Skin of body (tissue), 3 donors: ENCODE measurements at places on chromosomes 12 and 14. TPM values are rescaled to one million over a fixed set of nuclear protein-coding genes. Genes with fewer than 3 reads are reported as not detected.

- peak; percentile 9 for DNase-seq
These were observed 578 bp downstream of the DCAF5 start for GRCh38 chr14:69152181-69152901.

DNA sequence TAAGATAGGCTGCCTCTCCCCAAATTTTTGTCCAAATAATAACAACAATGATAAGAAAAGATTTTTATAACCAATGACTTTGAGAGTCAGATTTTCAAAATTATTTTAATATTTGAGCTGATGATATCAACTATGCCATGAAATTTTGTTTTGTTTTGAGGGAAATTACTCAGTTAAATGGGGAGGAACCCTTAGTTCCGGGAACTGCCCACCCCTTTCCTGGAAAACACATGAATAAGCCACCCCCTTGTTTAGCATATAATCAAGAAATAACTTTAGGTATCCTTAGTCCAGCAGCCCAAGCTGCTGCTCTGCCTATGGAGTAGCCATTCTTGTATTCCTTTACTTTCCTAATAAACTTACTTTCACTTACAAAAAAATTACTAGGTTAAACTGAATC, 61.4 kb downstream of the HMGA2 start:
- no peak for DNase-seq

DNA sequence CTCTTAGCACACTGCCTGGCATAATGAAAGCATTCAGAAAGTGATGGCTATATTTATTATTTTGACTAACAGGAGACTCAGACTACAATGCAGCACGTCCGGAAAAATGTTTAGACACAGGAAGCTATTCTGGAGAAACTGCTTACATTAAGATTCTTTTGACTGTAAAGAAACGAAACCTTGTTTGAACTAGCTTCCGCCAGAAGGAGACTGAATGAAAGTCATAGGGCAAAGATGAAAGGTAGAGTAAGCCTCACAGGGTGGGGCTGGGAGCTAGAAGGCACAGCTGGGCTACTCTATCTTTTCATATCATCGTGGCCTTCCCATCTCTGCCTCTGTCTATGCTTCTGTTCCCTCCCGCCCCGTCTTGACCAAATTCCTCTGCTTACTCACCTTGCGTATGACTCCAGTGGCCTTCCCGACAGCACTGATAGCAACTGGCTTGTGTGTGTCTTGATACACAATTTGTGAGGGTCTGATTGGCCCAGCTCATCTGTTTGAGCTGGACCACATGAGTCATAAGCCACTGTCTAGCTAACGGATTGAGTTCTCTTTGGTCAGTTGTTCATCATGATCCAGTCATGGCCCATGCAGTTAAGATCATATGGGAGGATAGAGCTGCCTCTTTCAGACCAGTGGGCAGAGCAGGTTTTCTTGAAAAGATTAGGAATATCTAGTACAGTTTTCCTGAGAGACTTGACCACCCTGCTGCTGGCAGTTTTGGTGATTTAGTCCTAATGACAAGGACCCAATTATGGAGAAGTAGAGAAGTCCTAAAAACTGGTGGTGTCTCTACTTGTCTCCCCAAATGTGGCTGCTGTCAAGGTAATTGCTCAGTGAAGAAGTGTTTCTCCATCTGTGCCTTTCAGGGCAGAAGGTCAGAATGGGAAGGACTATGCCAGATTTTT, 151.5 kb upstream of the SLC38A2 start:
- DNase-seq: peak; percentile 11

DNA sequence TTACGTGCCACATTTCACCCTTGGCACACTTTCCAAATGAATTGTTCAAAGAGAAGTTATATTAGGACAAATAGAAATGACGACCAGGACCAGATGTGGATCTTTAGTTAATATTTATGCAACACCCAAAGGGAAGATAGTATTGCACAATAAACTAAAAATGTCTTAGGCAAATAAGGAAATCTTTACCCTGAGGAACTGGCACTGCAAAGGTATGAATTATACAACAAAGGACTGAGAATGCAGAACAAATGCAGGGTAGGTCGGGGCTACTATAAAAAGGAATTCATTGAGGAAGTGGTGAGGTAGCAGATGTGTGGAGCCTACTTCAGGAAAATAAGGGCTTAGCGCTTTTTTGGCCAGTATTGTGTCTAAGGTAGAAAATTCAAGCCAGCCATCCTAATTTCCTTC, 3.9 kb upstream of the TMTC2 start:
- no peak for DNase-seq

GRCh38 chr12:82966001-82966559, 279.4 kb downstream of the TMTC2 start:
- DNase-seq: no peak

- no peak for DNase-seq
These were observed 75.9 kb downstream of the AKAP6 start for GRCh38 chr14:32404784-32405573.

GRCh38 chr14:51780006-51780692, 80.3 kb upstream of the GNG2 start:
- DNase-seq: no peak

- DNase-seq: no peak
These were observed 132.6 kb downstream of the NTS start for GRCh38 chr12:86006727-86007126.

DNA sequence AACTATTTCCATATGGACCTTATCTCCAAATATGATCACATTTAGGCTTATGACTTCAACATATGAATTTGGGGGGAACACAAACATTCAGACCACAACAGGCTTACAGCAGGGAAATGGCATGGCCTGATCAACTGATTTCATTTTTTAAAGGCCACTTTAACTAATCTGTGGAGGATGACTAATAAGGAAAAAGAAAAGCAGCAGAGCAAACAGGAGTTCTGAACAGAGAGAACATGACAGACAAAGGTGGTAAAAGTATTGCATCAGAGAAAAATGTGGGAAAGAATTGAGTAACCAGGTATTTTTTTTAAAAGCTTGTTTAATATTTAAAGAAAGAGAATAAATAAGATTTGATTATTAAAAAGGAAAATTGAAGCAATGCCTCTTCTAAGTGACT, 366.1 kb upstream of the TMPO start:
- DNase-seq: no peak

DNA sequence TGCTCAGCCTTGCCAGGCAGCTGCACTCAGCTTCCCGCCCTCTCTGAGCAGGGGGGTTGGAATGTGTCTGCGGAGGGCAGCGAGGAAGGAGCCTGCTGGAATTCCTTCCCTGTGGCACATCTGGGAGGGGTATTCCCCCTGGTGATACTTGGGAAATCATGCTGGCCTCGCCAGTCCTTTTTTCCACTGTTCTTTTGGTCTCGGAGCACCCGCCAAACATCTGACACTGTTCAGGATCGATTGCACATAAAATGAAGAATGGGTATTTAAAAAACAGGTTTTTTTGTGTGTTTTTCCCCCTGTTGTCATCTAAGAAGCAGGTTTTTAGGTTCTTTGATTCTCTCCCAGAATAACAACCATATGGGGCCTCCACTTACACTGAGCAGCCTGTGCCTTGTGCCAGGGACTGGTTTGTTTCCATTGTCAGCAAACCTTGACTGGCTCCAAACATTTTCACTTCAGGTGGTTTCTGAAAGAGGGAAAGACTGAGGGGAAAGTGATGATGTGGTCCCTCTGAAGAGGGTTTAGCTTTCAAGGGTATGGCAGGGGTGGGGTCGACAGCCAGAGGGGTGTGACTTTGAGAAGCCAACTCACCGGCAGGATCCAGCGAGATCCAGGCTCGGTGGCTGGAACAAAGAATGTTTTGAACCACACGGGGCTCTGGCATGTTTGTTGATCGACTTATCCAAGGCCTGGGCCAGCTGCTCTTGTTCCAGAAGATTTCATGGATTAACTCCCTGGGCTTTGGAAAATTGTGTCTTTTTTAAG, 215.1 kb downstream of the CACNA1C start:
- no peak for DNase-seq

- DNase-seq: peak; percentile 79
These were observed 7.1 kb upstream of the SMUG1 start for GRCh38 chr12:54195737-54196347.

GRCh38 chr14:62674563-62675237, 370.6 kb downstream of the KCNH5 start:
- DNase-seq: no peak

DNA sequence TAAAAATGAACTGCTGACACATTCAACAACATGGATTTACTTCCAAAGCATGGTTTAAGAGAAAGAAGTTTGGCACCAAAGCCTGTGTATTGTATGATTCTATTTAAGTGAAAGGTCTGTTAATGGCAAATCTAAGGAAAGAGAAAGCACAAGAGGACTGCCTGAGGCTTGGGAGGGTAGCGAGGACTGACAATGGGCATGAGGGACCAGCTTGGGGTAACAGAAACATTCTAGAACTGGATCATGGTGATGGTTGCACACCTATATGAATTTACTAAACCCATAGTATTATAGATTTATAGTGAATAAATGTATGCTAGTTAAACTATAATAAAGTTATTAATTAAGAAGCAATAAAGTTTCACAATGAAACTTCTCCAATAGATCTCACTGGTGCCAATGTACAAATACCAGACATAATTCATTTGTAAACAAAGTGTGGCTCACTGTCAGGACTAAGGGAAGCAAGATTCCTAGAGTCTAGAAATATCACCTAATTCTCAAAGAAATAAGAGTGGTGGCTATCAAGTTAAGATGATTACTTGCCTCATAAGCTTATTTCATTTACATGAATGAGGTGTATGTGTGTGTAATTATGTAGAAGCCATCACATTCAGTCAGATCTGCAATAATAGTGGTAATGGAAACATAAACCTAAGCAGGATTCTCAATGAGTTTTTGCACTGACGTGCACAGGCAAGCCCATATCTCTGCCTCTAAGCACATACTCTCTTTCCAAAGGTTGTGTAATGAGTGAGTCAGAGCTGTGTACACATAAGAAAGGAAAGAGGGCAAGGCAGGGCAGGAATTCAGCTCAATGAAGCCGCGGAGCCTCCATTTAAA, 353.4 kb downstream of the KCNH5 start:
- no peak for DNase-seq

DNA sequence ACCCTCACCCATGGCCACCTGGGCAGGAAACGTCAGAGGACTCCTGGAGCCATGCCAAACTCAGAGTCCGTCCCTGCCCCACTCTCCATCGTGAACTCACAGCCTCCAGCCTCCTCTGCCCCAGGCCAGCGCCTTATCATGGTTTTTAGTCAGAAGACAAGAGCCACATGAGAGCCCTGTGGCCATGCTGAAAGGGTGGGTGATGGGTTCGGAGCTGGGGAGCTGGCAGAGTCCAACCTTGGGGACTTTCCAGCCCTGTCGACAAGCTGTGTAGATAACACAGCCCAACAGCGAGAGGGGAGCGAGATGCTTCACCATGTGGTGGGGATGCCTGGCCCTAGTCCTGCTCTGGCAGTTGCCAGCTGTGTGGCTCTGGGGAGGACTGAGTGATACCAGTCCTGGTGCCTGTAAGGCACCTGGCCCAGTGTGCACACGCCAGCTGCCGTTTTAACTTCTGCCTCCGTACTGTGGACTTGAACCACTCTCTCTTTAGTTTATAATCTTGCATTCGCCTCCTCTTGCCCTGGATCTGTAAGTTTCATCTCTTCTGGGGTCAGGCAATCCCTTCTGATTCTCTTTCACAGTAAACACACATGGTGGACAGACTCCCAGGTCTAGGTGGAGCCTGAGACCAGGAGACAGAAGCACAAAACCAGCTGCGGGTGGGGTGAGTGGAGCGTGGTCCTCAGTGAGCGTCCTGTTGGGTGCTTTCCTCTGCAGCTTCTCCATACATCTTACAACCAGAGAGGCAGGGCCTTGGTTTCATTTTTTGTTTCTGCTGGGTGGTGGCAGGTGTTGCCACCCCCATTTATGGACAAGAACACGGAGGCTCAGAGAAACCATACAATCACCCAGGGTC, 55.3 kb downstream of the RIN3 start:
- DNase-seq: no peak

DNA sequence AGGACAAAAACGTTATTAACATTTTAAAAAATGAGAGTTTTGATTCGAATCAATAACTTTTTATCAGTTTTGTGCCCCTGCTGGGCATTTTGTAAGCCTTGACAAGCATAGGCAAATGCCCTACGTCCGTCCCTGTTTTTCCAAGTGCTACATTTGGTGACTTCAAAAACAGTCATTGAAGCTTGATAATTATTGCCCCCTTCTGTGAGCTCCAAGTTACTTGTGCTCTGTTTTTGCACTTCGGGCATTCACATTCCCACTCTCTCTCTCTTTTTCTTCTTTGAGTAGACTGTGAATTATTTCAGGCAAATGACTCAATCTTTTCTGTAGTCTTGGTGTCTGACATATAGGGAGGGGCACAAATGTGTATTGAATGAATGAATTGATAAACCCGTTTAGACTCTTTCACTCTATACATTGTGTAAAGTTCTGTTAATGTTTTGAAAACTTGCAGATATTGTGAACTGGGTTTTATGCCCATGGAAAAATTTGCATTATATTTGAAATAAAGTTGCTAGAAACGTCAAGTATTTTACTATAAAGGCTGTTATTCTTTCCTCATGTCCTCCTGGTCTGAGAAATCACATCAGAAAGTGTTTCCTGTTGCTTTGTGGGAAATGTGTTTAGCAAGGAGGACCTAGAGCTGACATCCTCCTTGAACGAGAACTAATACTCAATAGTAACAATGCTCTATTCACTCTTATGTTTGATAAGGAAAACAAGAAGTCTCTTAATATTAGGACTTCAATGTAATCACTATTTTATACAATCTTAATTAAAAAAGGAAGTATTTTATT, 1.4 kb downstream of the APAF1 start:
- peak; percentile 8 for DNase-seq

- no peak for DNase-seq
These were observed 55.1 kb downstream of the SERPINA10 start for GRCh38 chr14:94237983-94238382.

- DNase-seq: no peak
These were observed 134.3 kb downstream of the PLXNC1 start for GRCh38 chr12:94282675-94283074.

- no peak for DNase-seq
These were observed 369.8 kb downstream of the EMP1 start for GRCh38 chr12:13566292-13566691.

GRCh38 chr14:68544081-68544892, 248.6 kb downstream of the ZFP36L1 start:
- peak; percentile 91 for DNase-seq

GRCh38 chr12:484096-484495, 24.4 kb downstream of the B4GALNT3 start:
- no peak for DNase-seq

DNA sequence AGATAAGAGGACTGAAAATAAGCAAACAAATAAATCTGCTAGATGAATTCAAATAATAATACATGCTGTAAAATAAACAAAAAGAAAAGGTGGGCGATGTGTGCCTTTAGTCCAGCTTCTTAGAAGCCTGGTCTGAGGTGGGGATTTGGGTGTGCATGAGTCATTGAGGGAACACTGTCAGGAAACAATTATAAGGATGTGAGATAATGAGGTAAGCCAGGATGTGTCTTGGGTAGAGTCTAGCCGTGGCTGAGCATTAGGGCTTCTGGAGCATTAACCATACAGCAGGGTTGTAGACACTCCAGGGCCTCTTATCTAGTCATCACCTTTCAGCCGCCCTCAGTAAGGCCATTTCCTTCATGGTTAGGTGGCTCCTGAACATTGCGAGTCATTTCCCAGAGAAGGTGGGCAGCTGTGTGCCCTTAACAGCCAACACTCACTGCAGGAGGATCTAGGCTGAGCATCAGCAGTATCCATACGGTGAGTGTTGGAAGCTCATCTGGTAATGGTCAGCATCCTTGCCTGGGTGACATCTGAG, 405.6 kb downstream of the GLT1D1 start:
- DNase-seq: no peak

ANKS1B gene
- 10.7 TPM for total RNA-seq

TAMALIN gene
- 17.0 TPM for total RNA-seq

MGAT2 gene
- total RNA-seq: 25.2 TPM

CAPZA3 gene
- total RNA-seq: not detected

NRL gene
- total RNA-seq: 0.69 TPM

OVCH1 gene
- 0.30 TPM for total RNA-seq

FKBP4 gene
- total RNA-seq: 38.5 TPM

TMEM253 gene
- total RNA-seq: 0.39 TPM

RGS6 gene
- total RNA-seq: 3.9 TPM

POU6F1 gene
- total RNA-seq: 4.8 TPM
